ENCODE measurements at places on chromosomes 4 and X.

GRCh38 chrX:8639949-8640475 lies 91.9 kb downstream of the ANOS1 start:
- DNase-seq: no peak

GRCh38 chr4:165048170-165048569 lies 5.5 kb upstream of the TRIM75 start:
- no peak for DNase-seq

DNA sequence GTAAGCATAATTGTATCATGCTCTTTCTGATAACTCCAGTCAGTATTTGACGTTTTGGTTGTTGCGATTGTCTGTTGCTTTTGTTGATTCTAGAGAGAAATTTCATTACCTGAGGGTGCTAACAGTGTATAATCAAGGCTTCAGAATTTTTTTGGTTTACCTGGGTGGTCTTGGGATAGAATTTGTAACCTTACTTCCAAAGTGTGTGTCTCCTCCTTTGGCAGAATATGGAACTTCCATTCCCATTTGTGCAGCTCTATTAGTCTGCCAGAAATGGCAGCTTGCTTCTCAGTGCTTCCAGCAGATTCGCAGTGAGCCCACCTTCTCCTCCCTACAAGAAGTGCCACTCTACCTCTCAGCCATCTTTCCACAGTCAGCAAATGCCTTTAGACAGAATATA lies 5.3 kb downstream of the COPS4 start:
- DNase-seq: no peak

DNA sequence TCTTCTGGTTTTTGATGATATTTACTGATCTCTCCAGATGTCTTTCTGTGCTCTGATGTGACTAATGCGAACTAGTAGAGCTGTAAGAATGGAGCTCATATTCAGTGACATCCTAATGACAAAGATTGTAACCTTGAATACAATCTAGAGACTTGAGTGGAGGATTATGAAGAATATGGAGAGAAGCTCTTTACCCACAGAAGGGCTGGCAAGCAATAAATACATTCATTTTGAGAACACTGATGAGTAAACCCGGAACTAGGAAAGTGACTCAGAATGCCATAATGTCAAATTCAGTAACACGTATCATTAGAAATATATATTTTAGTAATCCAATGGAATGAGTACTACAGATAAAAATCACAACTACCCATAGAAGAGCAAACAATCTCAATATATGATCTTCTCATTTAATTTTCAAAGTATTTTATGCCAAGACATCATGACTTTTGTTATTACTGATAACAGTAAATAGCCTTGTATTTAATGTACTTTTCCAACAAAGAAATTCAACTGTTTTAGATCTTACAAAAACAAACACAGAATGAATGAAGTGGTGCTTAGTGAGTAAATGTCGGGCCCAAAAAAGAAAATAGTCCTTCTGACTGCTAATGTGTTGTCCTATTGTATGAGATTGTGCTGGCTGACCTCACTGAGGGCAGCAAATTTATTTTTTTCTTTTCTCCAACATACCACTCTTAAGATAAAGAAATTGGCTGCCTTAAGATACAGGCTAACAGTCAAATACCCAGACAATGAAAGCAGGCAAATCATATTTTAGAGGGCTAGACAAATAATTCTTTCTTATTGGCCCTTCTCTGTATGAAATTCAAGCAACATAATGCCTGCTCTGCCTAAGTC lies 49.2 kb upstream of the HDAC8 start:
- no peak for DNase-seq

GRCh38 chr4:139666735-139667281 lies 1.2 kb downstream of the MGST2 start:
- DNase-seq: no peak

DNA sequence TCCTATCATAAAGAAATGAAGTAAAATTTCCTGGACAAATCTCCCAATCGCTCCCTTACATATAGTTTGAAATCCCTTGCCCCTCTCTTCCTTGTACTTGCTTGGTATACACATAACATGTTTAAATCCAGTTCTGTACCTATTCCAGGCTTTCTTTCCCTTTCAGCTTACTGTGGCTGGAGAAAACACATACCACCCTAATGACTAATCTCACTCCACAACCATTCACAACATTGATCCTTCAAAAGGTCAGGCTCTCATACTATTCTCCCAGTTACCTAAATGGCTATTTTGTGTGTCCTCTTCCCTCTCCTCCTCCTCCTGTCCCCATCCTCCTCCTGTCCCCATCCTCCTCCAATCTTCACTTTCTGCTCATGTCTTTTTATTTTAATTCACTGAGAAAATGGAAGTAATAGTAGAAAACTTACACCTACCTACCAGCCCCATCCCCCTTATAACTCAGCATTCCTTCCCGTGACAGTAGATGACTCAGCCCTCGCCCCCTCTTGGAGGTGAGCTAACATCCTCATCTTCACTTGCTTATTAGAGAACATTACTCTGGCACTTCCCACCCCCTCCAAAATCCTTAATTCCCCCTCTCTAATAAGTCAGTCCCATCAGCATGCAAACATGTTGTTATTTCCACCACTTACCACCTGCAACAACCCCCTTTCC lies 77.5 kb downstream of the IL15 start:
- no peak for DNase-seq

DNA sequence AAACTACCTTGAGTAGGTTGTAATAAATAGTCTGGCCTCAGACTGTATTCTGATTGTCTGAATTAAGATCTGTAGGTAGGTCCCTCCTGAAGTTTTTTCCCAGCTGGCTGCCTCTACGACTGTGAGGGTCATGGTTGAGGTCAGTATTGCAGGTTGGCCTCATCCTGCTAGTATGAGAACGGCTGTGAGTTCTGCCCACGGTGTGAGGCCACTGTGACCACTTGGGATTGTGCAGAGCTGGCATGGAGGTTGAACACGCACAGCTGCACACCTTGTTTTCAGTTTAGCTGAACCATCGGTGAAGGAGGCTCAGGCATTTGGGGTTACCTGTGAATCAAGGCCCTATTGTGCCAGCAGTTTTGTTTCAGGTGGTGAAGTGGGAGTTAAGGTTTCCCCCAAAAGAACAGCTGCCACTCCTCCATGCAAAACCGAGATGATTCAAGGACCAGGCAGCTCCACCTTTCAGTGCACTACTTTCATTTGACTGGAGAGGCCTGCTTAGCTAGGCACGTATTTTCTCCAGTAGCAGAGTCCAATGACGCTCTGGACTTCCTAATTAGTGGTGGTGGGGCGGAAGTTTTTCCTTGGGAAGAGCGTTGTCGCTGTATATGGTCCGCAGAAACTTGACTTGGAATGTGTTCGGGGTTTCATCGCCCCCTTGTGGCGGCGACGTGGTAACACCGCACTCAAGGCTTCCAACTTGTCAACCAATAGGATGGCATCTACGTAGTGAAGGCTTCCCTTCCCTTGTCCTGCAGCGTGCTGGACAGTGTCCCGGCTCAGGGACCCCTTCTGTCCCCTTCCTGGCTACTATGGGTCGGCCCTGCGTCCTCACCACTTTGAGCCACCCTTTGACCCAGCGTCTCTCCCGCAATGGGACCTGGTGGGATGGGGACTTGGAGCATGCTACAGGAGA lies 13.8 kb downstream of the CMC4 start:
- no peak for DNase-seq

DNA sequence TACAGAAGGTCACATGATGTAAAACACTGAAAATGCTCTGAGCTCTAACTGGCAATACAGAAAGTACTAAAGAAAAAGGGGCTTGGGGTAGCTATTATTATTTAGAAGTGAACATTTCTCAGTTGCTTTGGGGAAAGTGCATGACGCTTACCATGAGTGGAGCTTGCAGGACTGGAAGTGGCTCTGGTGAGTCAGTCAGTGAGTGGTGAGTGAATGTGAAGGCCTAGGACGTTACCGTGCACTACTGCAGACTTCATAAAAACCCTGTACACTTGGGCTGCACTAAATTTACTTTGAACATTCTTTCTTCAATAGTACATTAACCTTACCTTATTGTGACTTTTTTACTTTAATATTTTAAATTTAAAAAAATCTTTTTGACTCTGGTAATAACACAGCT lies 89.3 kb upstream of the ENPP6 start:
- no peak for DNase-seq

- DNase-seq: no peak
Measured at GRCh38 chrX:291411-291901, 10.3 kb downstream of the PLCXD1 start.

- peak; percentile 20 for DNase-seq
Measured at GRCh38 chr4:14719053-14719452, 283.2 kb upstream of the CPEB2 start.
